Activated effector memory CD4-positive, alpha-beta T cell treated with anti-CD3 and anti-CD28 coated beads, Interleukin-2, amount 50 U/mL, for 16 hours (primary cell): ENCODE measurements at places on chromosomes 1 and 21.

GRCh38 chr1:100882698-100883097, 11.9 kb downstream of the EXTL2 start:
- no peak for DNase-seq

- no peak for DNase-seq
These were observed 222.6 kb upstream of the KCTD3 start for GRCh38 chr1:215344539-215344938.

DNA sequence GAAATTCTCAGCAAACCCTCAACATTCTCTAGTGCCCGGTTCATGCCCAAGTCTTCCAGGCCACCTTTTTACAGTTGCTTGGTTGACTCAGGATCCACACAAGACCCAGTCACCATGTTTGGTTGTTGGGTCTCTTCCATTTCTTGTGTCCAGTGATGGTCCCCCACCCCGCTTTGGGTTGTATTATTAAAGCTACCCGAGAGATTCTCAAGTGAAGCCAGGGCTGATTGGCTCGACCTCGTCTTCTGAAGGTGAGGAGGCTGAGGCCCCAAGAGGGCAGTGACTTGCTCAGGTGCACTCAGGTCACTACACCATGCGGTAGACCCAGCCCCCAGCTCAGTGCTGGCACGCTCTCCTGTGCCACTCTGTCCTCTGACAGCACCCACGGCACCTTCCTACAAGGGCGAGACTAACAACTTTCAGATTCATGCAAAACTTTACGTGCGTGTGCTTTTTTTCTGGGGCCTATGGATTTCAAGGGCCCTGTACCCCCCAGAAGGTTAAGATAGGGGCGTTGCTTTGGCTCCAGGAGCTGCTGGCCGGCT, 50.3 kb downstream of the CAPN9 start:
- no peak for DNase-seq

DNA sequence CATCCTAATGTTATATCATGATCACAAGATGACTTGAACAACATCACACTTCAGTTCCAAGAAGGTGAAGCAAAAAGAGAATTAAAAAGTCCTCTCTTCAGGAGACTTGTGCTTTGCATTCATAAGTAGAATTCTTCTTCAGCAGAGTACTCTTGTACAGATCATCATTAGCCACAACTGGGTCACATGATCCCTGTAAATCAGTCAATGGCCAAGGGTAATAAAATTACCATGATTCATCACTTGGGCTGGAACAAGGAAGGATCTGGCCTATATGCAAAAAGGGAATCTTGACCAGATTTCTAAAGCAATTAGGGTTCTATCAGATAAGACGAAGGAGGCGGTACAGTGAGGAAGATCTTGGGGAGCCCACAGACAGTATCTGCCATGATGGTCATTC, 458.0 kb upstream of the DEPDC1 start:
- DNase-seq, result no peak

DNA sequence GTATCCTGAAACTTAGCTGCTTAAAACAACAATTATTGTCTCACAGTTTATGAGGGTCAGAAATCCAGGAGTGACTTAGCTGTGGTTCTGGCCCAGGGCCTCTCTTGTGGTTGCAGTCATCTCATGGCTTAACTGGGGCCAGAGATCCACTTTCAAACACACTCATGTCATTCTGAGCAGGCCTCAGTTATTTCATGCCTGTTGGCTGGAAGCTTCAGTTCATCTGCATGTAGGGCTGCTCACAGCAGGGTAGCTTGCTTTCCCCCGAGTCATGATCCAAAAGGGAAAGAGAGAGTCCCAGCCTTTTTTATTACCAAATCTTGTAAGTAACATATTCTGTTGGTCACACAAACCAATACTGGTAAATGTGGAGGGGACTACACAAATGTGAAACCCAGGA, 96.6 kb upstream of the B3GALT2 start:
- DNase-seq, result no peak
